GM04503 (cell line): ENCODE measurements at places on chromosomes 12 and 14.
A peak's percentile ranks its signal among the peaks of the same experiment; 100 is the strongest.

DNA sequence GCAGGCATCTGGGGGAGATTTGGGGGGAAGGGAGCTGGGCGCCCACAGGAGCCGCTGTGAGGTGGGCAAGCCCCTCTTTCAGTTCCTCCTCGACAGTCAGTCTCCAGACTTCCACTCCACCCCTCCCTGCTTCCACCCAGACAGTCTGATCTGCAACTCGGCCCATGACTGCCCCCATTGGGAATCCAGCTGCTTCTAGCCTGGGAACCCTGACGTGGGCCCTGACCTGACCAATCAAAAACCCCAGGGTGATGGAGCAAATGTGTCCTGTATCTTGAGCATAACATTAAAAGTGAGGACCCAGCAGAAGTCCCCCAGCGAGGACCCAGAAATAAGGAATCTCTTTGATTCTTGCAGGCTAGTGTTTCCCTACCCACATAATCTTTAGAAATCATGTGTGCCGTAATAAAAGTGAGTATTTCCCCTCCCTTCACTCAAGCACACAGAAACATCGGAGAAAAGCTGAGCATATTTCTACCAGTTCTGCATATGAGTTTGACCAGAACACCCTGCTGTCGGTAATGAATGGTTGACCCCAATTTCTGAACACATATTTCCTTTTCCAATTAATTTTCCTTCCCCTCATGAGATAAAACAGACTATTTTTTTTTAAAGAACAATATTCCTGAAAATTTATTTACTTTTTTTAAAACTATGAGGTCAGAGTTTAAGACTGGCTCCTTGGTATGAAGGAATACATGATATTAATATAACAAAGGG, 6.4 kb downstream of the SSH1 start:
- no peak for DNase-seq

- no peak for DNase-seq
Observed at GRCh38 chr14:33691907-33692306, 259.0 kb downstream of the EGLN3 start.

DNA sequence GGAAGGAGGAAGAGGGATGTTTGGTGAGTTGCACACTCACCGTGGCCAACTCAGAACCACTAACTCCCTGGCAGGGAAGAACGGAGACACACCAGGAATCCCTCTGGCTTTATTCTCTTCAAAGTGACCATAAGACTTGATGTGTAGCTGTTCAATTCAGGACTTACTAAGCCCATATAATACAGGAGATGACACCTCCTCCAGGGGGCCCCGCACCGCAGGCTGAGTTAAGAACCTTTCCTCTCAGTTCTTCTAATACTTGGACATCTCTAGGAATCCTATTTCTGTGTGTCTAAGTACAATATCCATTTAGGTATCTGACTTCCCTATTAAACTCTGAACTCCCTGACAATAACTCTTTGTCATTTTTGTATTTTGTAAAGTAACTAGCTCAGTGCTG, 49.5 kb downstream of the DCAF4 start:
- DNase-seq: no peak

DNA sequence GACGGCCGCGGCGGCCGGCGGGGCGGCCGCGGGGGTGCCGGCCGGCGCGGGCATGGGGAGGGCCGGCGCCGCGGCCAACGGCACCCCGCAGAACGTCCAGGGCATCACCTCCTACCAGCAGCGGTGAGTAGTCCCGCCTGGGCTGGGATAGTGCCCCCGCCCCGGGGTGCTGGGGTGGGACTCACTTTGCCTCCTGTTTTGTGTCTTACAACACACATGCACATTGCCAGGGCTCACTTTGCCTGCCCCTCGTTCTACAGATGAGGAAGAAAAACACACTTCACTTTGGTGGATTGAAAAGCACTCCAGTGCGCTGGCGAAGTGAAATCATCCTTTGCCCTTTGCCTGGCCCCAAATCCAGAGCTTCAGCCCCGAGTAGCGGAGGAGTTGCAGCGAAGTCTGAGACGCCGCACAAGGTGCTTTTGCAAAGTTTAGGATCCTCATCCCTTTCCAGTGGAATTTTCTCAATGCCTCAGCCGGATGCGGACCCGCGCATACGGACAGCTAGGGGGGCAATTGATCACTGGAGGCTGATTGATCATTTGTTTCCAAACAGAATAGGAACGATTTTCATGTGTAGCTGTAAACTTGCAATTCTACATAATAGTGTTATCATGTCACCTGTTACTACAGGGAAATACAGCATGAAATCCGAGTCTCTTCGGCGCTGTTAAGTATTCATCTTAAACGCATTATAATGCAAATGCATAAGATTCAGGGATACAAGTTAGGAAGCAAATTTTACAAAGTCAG, 3.6 kb upstream of the NPAS3 start:
- no peak for DNase-seq

DNA sequence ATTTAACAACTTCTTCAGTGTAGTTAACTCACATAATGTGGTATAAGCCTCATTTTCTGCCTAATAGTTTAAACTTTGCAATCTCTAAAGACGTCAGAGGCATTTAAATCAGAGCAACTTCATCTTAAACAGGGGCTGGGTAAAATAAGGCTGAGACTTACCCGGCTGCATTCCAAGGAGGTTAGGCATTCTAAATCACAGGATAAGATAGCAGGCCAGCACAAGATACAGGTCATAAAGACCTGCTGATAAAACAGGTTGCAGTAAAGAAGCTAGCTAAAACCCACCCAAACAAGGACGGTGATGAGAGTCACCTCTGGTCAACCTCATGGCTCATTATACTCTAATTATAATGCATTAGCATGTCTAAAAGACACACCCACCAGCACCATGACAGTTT, 115.6 kb upstream of the PKP2 start:
- no peak for DNase-seq

DNA sequence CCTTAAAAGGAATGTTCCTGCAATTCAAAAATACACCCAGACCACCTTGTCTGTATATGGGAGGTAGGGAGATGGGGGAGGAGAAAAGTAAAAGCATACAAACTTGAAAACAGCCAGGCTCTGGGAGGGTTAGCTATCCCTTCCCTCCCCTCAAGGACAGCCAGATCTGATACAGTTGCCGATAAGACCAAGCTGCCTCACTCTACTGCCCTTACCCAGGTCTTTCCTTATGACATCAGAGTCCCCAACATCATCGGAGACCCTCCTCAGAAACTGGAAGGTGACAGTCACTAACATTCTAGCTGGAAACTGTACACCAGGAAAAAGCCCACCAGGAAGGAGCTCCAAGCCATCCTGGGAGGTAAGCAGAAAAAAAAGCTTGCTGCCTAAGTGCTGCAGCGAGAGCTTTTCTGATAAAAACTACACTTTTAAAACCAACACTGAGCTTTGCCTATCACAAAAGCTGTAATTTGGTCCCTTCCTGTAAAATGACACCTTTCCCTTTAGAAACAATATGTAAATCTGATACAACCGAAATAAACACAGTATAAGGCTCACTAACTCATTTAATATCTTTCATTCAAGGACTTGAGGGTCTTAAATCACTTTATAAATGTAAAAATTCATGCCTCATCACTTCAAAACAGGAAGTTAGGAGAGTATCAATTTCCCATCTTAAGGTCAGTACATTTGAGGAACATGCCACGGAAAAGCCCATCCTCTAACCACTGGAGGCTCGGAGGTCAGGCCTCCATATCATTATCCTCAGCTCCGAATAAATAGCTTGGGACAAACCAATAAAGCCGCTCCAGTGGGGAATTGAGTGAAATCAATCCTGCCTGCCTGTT, 20.4 kb upstream of the PLEKHH1 start:
- no peak for DNase-seq

DNA sequence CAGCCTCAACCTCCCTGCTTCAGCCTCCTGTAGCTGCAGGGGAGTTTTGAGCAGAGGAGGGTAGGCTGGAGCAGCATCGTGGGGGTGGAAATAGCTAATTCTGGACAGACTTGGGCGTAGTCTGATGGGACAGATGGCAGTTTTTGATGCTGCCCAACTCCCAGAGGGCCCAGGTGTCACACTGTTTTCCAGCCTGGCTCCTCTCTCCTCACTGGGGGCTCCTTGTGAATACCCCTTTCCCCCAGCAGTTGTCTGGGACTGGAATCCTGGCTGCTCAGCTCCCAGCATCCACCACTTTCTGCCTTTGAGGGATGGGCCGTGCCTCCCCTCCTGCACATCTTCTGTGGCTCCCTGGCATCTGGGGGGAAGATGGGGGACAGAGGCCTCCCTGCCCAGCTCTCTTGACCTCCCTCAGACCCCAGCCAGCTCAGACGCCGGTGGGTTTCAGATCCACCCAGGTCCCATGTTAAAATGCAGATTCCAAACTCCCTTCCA, 34.0 kb downstream of the SH2B3 start:
- DNase-seq: no peak

- no peak for DNase-seq
Observed at GRCh38 chr12:104469066-104469465, 12.3 kb downstream of the CHST11 start.

DNA sequence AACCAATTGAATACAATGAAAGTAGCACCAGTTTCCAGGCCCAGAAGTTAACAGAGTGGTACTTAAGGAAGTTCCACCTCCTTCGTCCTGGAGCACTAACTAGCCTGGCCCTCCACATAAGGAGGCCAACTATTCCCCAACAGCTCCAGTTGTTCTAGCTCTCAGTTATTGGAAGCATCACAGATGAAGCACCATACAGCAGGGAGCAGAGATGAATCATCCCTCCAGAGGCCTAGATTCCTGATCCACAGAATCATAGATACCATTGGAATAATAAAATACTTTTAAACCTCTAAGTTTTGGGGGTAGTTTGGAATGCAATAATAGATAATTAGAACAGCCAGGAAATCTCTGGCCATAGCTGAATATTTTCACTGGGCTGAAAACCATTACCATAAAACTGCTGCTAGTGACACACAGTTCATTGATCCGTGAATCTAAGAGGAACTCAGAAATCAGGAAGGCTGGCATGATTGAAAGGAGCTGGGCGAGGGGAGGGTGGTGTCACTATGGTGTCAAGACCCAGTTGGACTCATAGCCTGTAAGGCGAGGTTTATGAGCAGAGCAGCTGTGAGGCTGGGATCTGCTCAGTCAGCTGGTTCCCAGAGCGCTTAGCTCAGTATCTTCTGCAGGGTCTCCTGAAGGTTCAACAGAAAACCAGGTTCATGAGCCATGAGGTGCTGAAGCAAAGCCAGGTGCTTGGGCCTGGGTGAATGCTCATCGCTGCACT, 371.4 kb upstream of the TMTC1 start:
- DNase-seq: peak; percentile 11

- peak; percentile 13 for DNase-seq
Observed at GRCh38 chr14:80395031-80395430, 183.7 kb upstream of the DIO2 start.

DNA sequence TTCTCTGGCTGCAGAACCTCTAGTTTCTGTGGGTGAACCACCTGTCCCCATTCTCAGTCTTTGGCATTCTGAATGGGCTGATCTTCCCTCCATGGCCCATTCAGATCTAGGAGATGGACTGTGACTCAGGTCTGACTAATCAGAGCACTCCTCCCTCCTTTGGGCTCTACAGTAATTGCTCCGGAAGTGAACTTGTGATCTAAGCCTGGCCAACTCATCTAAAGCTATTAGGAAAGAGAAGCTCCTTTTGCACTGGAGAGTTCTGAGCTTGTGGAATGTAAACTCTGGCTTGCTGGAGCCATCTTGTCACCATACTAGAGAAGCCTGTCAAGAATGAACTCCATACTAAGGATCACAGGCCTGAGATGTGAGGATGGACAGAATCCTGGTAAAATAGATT, 168.2 kb downstream of the SUDS3 start:
- peak; percentile 30 for DNase-seq

DNA sequence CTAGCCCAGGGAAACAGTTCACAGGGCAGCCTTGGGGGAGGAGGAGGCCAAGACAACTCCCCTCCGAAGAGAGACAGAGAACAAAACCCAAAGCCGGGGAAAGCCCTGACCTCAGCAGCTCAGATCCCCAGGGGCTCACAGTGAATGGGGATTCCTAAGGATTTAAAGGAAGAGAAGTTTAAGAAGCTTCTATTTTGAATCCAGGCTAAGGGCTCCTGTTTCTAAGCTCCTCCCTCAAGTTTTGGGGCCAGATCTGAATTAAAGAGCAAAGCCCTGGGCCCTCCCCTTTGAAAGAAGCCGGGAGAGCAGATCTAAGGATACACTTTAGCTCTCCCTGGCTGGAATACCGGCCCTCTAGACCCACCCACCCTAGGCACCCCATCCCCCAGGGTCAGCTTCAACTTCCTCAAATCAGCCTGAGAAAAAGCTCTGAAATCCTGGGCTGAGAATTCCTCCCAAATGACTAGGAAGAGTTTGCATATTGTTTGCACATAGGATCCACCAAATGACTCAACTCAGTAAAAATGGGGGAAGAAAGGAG, 3.9 kb downstream of the KDM2B start:
- peak; percentile 85 for DNase-seq

DNA sequence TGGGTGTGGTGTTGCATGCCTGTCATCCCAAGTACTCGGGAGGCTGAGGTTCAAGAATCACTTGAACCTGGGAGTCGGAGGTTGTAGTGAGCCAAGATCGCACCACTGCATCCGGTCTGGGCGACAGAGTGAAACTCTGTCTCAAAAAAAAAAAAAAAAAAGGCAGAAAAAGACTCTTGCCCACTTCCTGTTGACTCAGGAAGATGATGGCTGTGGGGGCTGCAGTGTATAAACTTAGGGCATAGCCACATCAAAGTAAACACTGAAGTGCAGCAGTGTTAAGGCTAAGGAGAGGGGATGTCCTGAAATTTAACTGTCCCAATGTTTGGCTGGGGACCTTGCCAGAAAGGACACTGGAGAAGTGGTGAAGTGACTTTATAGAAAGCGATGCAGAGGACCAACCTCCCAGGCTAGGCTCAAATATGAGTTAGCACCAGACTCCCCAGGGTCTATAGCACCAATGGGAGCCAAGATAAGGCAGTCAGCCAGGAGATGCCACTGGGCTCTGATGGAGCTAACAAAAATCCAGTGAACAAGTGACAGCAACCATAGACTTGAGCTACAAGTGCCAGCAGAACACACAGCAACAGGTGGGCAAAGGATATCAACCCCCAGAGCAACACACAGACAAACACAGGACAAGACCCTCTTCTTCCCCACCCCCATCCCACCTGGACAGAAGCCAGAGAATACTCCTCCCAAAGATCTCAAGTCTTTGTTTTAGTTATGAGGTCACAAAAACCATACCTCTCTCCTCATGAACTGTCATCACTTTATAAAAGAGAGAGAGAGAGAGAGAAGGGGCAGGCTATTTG, 28.0 kb downstream of the NELL2 start:
- no peak for DNase-seq

GRCh38 chr14:61505815-61506809, 184.7 kb downstream of the PRKCH start:
- peak; percentile 86 for DNase-seq

DNA sequence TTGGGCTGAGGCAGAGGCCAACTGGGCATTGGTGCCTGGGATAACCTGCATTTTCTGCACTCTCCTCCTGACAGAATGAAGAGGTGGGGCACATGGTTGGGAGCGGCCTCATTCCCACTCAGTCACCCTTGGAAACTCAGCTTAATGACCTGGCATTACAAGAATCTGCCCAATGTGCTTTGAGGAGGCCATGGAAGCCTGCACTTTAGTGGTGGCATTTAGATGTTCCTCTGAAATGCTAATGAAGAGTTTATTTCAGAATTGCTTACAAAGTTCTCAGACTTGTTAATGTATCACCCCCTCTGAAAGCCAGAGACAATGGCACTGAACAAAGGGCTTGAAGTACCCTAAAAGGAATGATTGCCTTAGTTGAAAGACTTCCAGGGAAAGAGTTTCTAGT, 71.4 kb upstream of the PARP11 start:
- DNase-seq: no peak

GRCh38 chr12:14256121-14256520, 109.4 kb upstream of the ATF7IP start:
- DNase-seq: no peak

GRCh38 chr14:95774265-95775160, 60.6 kb upstream of the TCL1A start:
- DNase-seq: no peak
